Adrenal gland (tissue), 19 donors: ENCODE measurements at places on chromosomes 1 and 21.
A peak's percentile ranks its signal among the peaks of the same experiment; 100 is the strongest.

DNA sequence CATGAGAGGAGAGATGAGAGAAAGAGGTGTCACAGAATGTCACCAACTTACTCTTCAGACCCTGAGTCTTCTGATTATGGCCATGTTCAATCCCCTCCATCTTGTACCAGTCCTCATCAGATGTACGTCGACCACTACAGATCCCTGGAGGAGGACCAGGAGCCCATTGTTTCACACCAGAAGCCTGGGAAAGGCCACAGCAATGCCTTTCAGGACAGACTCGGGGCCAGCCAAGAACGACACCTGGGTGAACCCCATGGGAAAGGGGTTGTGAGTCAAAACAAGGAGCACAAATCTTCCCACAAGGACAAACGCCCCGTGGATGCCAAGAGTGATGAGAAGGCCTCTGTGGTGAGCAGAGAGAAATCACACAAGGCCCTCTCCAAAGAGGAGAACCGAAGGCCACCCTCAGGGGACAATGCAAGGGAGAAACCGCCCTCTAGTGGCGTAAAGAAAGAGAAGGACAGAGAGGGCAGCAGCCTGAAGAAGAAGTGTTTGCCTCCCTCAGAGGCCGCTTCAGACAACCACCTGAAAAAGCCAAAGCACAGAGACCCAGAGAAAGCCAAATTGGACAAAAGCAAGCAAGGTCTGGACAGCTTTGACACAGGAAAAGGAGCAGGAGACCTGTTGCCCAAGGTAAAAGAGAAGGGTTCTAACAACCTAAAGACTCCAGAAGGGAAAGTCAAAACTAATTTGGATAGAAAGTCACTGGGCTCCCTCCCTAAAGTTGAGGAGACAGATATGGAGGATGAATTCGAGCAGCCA, 8.0 kb downstream of the ELOA start:
- no peaks in the 10 kb centered on the region for H3K4me1 ChIP-seq
- H3K27ac ChIP-seq = no peak overlapping the region
- H3K27me3 ChIP-seq = no peaks in the 10 kb centered on the region
- H3K36me3 ChIP-seq = peaks cover 71% of the 10 kb centered on the region
- no peak overlapping the region for H3K4me3 ChIP-seq

GRCh38 chr21:45011911-45012661, 62.3 kb upstream of the ADARB1 start:
- peak; percentile 12 for DNase-seq
- H3K27ac ChIP-seq = no peak overlapping the region
- no peaks in the 10 kb centered on the region for H3K4me1 ChIP-seq
- H3K27me3 ChIP-seq = no peaks in the 10 kb centered on the region
- no peaks in the 10 kb centered on the region for H3K36me3 ChIP-seq

DNA sequence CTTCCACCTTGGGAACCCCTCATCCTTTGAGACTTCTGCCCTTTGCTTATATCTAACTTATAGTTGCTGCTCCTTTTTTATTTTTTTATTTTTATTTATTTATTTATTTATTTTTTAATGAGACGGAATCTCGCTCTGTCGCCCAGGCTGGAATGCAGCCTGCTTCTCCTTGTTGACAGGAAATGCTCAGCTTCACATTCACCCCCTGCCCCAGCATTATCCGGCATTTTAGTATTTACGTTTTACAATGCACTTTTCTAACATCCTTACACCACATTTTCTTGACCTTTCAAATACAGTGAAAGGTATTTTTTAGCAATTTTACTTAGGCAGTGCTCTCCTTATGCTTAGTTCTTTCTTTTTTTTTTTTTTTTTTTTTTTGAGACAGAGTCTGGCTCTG, 14.9 kb downstream of the CXADR start:
- peaks cover 5% of the 10 kb centered on the region for H3K4me1 ChIP-seq
- no peaks in the 10 kb centered on the region for H3K36me3 ChIP-seq
- no peak overlapping the region for H3K27ac ChIP-seq
- no peaks in the 10 kb centered on the region for H3K27me3 ChIP-seq

- no peaks in the 10 kb centered on the region for H3K36me3 ChIP-seq
- H3K4me1 ChIP-seq = peaks cover 12% of the 10 kb centered on the region
- no peaks in the 10 kb centered on the region for H3K27me3 ChIP-seq
These were observed 28.7 kb upstream of the HMGN1 start for GRCh38 chr21:39377444-39378050.

- H3K4me3 ChIP-seq = no peak overlapping the region
- H3K27ac ChIP-seq = no peak overlapping the region
- no peaks in the 10 kb centered on the region for H3K27me3 ChIP-seq
- DNase-seq = no peak
- no peaks in the 10 kb centered on the region for H3K4me1 ChIP-seq
These were observed 299.1 kb upstream of the NRIP1 start for GRCh38 chr21:15363921-15364320.
